Stimulated activated naive B cell treated with anti-CD40 and anti-IgM and Interleukin-4, amounts not matched to agents 10 μg/mL and 1 μg/mL and 100 μg/mL, for 72 hours (primary cell): ENCODE measurements at places on chromosomes 2 and 18.

GRCh38 chr18:36724169-36724568 lies 104.6 kb downstream of the TPGS2 start:
- no peak for DNase-seq

- DNase-seq, result no peak
Observed at GRCh38 chr2:171807119-171807518, 86.9 kb downstream of the SLC25A12 start.

DNA sequence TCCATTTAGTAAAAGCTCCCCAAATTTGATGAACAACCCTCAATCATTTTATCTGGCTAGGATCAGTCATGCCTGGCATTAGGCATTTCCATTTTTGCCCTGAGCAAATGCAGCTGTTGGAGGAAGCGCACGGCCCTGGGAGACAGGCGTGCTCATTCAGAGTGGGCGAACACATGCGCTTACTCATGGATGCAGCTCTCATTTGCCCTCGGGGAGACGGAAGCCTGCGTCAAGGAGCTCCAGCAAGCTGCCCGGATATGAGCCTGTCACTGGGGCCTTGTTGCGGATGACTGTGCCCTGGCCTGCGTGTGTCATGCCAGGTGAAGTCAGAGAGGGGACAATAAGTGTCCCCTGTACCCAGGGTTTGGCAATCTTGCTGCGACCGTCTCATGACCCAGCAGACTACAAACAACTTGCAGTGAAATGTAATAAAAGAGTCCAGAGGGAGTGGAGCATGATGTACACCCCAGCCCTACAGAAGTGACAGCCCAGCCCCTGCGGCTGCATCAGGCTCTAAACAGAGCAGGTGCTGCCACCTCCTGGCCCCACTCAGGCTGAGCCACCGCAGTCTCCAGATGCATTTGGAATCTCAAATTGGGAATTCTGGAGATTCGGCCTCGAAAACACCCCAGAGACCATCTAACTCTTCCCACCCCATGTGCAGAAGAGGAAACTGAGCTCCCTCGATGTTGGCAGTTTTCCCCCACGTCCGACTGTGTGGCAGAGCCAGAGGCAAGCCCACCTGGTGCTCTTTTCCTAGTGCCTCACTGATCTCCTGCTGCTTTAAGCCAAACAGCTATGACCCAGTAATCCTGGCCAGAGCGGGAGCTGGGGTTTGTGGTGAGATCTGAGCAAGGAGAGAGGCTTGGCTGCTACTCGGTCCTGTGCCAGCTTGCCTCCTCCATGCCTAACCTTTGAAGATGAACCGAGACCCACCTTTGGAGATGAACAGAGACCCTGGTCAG lies 105.0 kb upstream of the ALK start:
- DNase-seq, result no peak

- DNase-seq, result no peak
Observed at GRCh38 chr2:62054916-62055450, 140.9 kb upstream of the B3GNT2 start.

DNA sequence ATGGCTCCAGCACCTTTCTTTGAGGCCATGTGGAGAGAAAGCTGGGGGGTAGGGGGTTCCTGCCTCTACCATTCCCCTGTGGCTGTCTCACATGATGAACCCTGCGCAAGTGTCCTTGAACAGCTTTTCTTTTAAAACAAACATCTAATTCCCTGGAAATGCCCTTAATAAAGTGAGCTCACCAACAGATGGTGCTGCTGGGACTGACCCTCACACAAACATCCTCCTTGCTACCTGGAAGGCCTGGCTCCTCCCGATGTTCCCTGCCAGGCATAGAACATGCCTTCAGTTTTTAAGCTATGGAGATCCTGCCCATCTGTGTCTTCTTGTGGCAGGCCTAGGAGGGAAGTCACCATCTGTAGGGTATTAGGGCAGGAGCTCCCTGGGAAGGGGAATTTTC lies 60.7 kb upstream of the GATA6 start:
- DNase-seq, result no peak
